ENCODE measurements at places on chromosomes 11 and 22.

- DNase-seq = peak; percentile 68
These were observed 19.3 kb upstream of the FXYD2 start for GRCh38 chr11:117843666-117844484.

- no peak for DNase-seq
These were observed 124.2 kb upstream of the SEZ6L start for GRCh38 chr22:26045051-26045450.

GRCh38 chr11:34454308-34455032, 15.7 kb downstream of the CAT start:
- DNase-seq = no peak

DNA sequence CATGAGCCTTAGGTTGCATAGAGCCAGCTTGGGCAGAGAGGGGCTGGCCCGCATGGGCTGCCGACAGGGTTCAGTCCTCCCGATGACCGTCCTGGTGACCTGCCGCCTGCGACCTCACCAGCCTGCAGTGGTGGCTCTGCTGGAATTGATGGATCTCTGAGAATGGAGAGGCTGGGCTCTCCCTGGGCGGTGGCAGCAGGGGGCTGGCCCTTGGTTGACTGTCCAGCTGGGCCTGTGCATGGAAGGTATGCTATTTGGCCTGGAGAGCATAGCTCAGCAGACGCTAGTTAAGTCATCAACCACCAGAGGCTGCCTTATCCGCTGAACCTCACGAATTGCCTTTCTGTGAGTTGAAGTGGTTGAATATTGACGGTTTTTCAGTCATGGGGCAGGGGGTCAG, 19.7 kb downstream of the GRAMD4 start:
- no peak for DNase-seq

DNA sequence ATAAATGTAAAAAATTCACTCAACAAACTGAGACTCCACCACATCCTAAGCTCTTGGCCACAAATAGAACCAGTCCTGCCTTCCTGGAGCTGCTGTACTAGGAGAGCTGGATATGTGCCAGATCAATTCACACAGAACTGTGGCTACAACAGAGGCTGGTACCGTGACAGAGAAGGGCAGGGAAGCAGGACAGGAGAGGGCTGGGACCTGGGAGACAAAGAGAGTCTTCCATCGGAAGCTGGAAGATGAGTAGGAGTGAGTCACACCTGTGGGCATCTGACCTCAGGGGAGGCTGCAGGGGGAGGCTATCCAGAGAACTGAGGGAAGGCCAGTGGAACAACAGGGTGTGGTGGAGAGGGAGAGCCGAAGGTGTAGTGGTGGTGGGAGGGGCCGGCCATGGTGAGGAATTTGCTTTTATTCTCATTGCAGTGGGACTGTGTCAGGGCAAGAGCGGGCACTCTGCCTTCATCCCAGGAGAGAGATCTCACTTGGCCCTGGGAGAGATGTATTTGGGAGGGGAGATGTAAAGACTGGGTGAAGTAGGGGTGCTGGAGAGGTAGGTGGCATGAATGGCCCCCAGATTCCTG, 1.9 kb upstream of the LTBP3 start:
- DNase-seq = no peak

- no peak for DNase-seq
These were observed 27.2 kb downstream of the TMPRSS6 start for GRCh38 chr22:37082251-37082873.

DNA sequence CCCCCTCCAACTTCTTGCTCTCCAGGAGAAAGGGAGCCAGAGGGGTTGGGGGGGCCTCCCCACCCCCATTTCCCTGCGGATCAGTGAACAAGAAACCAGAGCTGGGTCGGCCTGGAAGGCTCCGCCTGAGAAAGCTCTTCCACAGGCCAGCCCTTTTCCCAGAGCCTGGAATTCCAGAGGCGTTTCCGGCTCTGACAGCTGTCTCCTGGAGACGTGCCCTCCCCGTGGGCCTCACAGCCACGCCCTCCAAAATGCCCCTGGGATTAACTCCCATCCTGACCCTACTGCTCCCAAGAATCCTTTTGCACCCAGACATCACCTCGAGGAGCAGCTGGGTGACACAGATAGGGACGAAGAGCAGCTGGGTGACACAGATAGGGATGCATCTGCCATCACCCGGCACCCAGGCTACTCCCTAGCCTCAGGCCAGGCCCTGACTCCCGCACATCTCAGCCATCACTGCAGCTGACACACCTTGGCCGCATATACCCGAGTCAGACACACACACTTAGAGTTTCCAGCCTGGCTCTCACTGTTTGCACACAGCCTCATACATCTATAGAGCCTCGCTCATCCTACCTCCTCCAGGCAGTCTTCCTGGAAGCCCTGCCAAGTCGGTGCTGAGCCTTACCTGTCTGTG, 7.6 kb upstream of the CDC42EP1 start:
- DNase-seq = no peak

- DNase-seq = peak; percentile 41
These were observed 267.6 kb downstream of the KIRREL3 start for GRCh38 chr11:126732981-126733380.

DNA sequence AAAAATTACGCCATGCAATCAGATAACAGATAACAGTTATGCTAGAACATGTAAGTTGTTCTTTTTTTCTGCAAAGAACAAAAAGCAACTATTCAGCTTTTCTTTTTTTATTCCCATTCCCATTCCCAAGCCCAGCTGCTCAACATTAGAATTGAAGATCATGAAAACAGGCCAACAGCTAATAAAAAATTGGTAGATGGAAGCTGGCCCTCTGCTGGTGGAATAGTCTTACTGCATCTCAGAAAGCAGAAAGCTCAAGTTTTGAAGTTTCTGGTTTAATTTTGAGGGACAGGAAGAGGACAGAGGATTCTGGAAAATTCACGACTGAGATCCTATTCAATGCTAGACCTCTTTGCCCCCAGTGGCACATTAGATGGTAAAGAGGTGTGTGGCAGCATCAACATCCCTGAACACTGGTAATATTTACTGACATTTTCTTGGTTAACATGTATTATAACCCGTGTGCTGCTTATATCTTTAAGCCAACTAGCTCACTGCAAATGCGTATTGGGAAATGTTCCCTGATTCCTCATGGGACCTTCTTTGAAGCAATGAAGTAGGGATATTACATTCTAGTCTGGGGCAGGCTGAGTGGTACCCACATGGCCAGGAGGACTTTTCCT, 591.2 kb downstream of the OPCML start:
- peak; percentile 31 for DNase-seq

DNA sequence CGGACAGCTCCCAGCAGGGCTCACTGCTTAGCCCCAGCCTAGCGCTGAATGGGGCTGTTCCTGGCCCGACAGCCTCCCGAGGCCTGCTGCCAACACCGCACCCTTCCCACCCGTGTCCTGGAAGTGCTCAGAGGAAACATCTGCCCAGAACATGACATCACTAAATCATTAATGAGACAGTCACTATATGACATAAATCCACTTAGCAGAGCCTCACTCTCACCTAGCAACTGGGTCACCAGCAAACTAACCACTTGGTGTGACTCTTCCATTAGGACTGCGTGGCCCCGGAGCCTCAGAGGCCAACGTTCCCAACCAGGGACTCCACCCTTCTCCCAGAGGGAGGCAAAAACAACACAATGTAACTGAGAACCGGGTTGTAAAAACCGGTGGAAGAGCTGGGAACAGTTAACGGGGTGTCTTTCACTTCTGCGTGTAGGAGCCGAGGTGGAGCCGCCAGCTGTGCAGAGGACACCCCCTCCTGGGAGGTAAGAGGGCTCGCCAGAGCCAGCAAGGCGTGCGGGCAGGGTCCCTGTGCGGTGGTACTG, 21.4 kb upstream of the PACSIN2 start:
- no peak for DNase-seq

DNA sequence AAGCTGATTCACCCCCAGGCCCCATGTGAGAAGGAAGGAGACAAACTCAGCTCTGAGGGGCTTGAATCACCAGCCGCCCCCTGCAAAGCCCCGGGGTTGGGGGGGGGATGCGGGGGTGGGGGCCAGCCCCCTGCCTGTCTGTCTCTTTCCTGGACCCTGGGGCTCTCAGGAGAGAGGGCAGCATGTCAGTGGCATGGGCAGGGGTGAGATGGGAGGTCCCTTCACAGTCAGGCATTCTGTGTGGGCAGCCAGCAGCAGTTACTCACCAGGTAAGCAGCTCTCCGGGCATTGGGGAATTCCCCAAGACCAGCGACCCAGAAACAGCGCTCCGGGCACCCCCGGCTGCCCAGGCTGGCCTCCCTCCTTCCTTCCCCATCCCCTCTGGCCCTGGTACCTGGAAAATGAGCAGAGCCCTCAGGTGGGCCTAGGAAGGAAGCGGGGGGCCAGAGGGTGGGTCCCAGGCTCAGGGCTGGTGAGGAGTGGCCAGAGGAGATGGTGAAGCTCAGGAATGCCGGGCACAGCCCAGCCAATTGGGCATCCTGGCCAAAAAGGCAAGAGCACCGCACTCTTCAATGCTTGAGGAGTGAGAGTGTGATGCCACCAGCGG, 4.2 kb upstream of the LIF start:
- no peak for DNase-seq

GRCh38 chr22:18044548-18045271, 20.3 kb upstream of the MICAL3 start:
- no peak for DNase-seq

GRCh38 chr22:35547987-35548721, 7.5 kb downstream of the RASD2 start:
- DNase-seq = no peak

DNA sequence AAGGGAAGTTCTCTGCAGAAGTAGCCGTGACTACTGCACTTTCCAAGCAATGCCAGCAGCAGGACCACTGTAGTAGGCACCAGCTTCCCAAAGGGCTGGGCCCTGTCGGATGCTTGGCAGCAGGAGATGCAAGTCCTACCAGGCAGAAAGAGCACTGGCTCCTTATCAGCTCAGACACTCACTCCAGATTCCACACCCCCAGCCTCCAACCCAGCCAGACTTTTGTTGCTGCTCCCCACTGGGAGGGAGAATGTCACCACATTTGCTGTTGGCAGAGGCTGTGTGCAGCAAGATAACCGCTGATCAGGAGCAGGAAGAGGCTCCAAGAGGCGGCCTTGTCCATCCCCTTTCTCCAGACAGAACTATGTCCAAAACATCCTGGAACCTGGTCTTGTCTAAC, 118.7 kb downstream of the C11orf58 start:
- DNase-seq = no peak

GRCh38 chr11:31844351-31844750, 33.2 kb upstream of the PAX6 start:
- DNase-seq = no peak

- DNase-seq = no peak
These were observed 48.2 kb upstream of the MYEOV start for GRCh38 chr11:69245491-69246345.

DNA sequence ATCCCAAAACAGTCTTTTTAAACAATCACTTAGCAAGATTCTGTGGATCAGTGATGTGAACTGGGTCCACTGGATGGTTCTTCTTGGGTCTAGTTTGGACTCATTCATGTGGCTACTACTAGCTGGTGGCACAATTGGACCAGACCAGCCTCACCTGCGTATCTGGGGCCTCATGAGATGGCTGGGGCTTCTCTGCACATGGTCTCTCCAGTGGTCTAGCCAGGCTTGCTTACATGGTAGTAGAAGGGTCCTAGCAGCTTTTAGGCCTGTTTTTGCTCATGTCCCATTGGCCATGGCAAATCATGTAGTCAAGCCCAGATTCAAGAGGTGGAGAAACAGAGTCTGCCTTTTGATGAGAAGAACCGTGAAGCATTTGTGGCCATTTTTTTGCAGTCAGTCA, 94.0 kb downstream of the RRAS2 start:
- no peak for DNase-seq

DNA sequence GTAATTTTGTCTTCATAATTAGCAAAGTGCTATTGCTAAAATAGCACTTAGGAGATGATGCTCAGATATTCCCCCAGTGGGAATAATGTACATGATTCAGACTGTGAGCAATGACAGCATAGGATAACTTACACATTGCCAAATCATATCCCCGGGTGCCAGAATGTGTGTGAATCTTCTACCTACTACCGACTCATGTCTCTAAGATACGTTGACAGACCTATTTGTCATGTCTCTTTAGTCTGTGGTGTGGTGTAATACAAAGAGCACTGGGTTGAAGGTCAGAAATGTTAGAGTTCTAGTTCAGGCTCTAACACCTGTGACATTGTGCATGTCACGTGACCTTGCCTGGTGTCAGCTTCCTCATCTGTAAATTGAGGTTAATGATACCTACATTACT, 31.0 kb upstream of the PICALM start:
- no peak for DNase-seq

GRCh38 chr11:92964471-92964870, 5.0 kb upstream of the MTNR1B start:
- no peak for DNase-seq

GRCh38 chr11:115897707-115898106, 393.5 kb upstream of the CADM1 start:
- DNase-seq = no peak

DNA sequence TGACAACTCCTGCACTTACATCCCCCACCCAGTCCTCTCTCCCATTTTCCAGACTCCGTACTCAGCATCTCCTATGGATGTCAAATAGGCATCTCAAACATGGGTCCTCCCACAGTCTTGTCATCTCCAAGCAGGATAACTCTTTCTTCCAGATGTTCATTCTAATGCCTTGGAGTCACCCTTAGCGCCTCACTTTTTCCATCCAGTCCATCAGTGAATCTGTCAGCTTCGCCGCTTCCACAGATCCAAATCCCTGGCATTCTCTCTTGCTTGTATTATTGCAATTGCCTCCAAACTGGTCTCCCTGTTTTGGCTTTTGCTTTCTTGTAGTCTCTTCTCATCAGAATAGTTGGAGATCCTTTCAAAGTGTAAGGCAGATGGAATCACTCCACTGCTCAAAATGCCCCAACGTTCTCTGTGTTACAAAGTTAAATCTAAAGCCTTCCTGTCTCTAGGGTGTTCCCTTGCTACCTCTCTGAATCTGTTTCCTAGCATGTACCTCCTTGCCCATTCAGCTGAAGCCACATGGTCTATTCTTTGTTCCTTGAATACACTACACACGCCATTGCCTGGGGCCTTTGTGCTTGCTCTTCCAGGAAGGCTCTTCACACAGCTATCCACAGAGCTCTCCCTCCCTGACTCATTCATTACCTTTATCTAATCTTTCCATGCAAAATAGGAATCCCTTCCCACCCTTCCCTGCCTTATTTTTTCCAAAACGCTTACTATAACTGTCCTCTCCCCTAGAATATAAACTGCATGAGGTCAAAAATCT, 64.8 kb downstream of the UBASH3B start:
- DNase-seq = no peak

- no peak for DNase-seq
These were observed 67.7 kb downstream of the PANX1 start for GRCh38 chr11:94196363-94196762.

- no peak for DNase-seq
These were observed 6.1 kb downstream of the BLID start for GRCh38 chr11:122109932-122110331.

All from GM13977 (cell line).